IPS DF 19.7 (cell line): ENCODE measurements at places on chromosomes 3 and 15.

DNA sequence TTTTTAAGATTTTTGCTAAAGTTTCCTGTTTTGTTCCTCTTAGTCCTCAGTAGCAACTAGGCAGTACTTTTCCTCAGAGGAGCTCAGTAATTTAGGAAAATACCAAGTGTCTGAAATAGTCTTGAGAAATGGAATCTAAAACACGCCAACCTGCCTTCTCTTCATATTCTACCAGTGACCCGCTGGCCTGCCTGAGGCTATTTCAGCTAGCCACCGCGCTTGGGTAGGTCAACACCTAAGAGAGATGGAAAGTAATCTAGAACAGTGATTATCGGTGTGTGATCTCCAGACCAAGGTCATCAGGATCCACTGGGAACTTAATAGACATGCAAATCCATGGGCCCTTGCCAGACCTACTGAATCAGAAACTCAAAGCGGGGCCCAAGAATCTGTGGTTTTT is 7.5 kb downstream of the LCTL start:
- DNase-seq = no peak

DNA sequence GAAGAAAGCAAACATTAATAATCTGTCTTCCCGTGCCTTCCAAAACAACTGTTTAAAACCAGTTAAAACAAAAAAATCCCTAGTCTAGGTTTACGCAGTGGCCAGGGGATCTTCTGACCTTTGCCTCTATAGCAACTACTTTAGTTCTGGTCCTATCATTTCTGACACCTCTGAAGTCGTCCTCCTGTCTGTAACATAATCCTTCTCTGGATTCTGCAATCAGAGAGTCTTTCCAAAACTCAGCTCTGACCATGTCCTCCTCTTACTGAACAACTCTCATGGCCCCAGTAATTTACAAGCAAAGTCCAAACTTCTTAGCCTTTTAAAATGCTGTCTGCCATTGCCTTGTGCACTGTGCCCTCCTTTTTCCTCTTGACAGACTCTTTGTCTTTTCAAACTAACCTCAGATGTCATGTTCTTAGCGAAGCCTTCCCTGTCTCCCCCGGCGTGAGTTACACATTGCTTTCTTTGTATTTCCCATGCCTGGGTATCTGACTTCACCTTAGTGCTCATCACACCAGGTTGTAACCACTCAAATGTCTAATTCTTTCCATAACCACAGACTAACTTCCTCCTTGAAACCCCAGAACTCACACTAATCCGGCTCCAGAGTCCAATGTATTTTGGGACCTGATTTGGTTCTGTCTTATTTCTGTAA is 105.2 kb upstream of the BNIP2 start:
- DNase-seq = no peak

- DNase-seq = no peak
Observed at GRCh38 chr3:68504201-68504600, 428.1 kb downstream of the TAFA4 start.

GRCh38 chr3:51718547-51719409 is 11.9 kb downstream of the GRM2 start:
- peak; percentile 68 for DNase-seq

- DNase-seq = no peak
Observed at GRCh38 chr15:48315041-48315440, 16.2 kb upstream of the DUT start.

GRCh38 chr15:31379042-31379441 is 52.4 kb downstream of the KLF13 start:
- no peak for DNase-seq

DNA sequence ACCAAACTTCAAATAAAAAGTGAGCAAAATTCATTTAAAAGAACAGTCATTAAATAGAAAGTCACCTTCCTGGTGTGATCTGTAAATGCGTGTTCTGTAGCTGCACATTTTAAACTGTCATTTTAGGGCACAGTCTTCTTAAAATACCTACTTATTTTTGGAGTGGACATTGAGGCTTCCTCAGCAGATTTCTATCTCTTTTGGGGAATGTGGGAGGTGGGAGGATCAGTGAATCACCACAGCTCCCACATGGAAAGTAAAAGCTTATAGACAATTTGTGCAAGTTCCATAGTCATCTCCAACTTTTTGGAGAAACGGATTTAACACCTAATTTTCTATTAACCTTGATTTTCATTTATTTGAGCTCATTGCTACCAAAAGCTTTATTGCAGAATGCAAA is 21.0 kb upstream of the MOBP start:
- DNase-seq = no peak

- no peak for DNase-seq
Observed at GRCh38 chr3:60577601-60578000, 673.7 kb downstream of the FHIT start.

GRCh38 chr15:80251428-80252120 is 439 bp downstream of the CTXND1 start:
- no peak for DNase-seq

- DNase-seq = no peak
Observed at GRCh38 chr3:8631661-8632060, 12.9 kb downstream of the SSUH2 start.

- no peak for DNase-seq
Observed at GRCh38 chr3:71102111-71102983, 481.2 kb downstream of the FOXP1 start.

DNA sequence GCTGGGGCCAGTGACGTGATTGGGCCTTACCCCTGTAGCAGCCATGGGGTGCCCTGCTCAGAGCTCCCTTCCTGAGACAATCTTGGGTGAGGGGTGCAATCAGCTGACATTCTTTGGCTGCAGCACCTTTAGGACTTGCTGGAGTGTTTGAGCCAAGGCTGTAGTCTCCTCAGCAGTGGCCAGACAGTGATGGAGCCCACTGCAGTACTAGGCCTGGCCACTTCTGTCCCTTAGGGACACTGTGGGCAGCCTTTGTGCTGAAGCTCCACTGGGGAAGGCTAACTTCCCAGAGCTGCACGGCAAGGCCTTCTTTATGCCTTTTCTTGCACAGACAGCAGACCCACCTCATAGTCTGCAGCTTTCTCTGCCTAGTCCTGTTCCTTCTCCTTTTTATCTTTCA is 284.9 kb upstream of the IGF1R start:
- no peak for DNase-seq

- DNase-seq = no peak
Observed at GRCh38 chr3:129197321-129197720, 13.6 kb upstream of the CNBP start.
